ENCODE measurements at places on chromosomes 12 and 14.

- no peak for DNase-seq
Observed at GRCh38 chr14:62141139-62141538, 378.9 kb downstream of the SNAPC1 start.

- no peak for DNase-seq
Observed at GRCh38 chr12:31773223-31773750, 44.5 kb upstream of the AMN1 start.

DNA sequence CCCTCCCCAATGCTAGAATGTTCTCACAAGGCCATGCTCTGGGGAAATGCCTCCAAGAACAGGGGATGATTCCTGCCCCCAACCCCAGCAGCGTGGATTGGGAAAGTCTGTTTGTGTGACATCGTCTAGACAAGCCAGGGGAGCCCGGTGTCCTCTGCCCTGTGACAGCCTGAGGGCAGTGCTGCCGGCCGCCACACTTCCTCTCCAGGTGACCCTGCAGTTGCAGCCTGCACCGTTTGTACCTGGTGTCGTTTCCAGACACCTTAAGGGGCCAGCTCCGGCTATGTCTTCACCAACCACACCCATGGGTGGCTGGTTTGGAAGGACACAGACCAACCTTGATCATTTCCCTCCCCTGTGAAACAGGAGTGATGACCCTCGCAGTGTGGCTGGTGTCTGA, 372.6 kb downstream of the BCL11B start:
- DNase-seq: no peak

DNA sequence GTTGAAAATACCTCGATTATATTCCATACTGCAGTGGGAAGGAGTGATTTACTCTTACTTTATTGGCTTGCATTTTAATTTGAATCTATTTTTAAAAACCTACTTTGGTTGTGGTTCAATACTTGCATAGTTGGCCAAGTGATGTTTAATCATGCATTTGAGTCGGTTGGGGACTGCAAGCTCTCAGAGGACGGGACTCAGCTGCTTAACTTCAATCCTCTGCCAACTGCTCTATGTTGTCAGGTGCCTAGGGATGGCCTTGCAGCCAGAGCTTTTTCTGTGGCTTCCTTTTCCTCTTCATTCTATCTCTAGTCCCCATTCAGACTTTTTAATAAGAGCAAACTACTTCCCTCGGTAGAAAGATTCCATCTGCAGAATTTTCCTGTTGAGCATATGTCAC, 53.4 kb upstream of the KRR1 start:
- no peak for DNase-seq

- DNase-seq: no peak
Observed at GRCh38 chr14:55427439-55427838, 13.0 kb downstream of the TBPL2 start.

- no peak for DNase-seq
Observed at GRCh38 chr14:38135106-38135867, 72.4 kb upstream of the SSTR1 start.

GRCh38 chr12:49920915-49921286, 17.2 kb upstream of the FAIM2 start:
- no peak for DNase-seq

DNA sequence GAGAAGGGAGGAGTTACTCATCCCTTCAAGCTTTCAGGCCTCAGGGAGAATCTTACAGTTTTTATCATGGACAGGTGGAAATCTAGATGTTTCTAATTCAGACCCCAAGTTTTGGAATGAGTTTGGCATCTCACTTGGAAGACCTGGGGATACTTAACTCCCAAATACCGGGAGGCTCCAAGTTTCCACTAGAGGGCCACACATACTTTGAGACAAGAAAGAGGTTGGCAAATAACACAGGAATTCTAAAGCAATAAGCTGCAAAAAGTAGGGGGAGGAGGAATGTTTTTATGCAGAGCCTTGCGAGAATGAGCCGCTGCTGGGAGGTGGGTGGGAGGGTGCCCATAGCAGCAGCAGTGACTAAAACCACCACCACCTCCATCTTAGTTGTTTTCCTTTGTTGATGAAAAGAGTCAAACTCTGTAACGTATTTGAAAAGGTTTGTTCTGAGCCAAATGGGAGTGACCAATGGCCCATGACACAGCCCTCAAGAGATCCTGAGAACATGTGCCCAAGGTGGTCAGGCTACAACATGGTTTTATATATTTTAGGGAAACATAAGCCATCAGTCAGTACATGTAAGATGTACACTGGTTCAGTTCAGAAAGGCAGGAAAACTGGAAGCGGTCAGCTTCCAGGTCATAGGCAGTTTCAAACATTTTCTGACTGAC, 34.2 kb upstream of the RNASE1 start:
- no peak for DNase-seq

GRCh38 chr12:131102493-131102931, 148.8 kb downstream of the ADGRD1 start:
- no peak for DNase-seq

DNA sequence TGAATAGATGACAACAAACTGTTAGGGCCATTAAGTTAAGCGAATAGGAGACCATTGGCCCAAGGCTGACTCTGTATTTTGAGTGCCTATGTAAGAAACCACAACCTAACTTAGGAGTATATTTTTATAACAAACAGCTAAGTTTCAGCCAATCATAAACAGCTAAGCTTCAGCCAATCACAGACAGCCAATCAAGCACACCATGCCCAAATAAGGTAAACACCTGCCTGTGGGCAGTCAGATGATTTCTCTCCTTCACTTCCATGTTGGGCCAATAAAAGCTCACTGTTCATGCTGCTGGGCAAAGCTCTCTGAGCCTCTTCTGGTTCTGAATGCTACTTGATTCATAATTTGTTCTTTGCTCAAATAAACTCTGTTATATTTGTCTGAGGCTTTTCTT, 344.6 kb downstream of the BTG1 start:
- no peak for DNase-seq

DNA sequence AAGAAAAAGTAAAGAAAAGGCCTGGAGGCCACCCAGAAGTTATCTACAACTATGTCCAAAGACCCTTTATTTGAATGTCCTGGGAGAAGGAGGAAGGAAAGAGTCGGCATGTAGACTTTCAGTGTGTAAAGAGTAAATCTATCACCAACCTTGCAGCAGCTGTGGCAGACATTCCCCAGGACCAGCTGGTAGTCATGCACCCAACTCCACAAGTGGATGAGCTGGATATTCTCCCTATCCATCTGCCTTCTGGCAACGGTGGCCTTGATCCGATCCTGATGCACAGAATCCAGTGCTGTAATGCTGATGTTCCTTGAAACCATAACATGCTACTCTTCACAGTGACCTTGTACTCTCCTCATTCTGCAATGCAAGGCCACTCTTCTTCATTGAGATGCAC, 27.3 kb downstream of the KRT76 start:
- no peak for DNase-seq

DNA sequence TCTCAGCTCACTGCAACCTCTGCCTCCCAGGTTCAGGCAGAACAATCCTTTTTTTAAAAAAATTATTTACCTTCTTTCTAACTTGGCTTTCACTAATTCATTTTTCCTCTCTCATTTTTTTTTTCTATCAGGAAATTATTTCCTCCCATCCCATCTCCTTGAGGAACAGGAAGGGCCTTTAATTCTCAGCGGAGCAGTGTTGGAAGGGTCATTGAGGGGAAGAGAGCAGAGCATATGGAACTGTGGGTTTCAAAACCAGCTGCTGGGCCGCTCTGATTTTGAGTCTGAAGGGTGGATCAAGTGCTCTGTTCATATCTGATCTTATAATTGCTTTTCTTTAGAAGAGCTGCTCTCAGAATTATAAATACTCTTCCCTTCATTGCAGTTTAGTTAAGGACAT, 29.0 kb downstream of the NUBPL start:
- no peak for DNase-seq

DNA sequence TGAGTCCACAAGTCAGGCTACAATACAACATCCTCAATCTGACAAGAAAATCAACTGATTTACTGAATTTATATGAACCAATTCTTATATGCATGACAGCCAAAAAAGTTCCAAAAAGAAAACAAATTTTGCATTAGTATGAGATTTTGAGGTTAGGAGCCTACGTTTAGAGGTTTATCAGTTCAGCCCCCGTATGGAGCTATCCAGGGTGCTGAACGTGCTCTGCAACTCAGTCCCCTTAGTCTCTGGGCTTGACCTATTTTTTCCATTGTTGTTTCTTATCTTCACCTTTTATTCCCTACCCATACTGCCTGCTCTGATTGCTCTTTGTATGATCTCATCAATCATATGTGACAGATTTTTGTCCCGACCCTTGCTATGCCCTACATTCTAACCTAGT, 693.0 kb downstream of the NRXN3 start:
- DNase-seq: peak; percentile 6

GRCh38 chr12:807041-807735, 54.8 kb downstream of the WNK1 start:
- DNase-seq: no peak

DNA sequence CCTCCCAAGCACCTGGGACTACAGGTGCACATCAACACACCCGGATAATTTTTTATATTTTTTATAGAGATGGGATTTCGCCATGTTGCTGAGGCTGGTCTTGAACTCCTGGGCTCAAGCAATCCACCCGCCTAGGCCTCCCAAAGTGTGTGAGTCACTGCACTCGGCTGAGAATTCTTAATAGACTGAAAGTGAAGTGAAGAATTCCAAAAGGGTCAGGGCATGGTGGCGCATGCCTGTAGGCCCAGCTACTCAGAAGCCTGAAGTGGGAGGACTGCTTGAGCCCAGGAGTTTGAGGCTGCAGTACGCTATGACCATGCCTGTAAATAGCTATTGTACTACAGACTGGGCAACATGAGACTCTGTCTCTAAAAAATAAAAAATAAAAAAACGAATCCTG, 43.7 kb downstream of the TCHP start:
- no peak for DNase-seq

GRCh38 chr12:83102499-83102898, 415.8 kb downstream of the TMTC2 start:
- DNase-seq: no peak

DNA sequence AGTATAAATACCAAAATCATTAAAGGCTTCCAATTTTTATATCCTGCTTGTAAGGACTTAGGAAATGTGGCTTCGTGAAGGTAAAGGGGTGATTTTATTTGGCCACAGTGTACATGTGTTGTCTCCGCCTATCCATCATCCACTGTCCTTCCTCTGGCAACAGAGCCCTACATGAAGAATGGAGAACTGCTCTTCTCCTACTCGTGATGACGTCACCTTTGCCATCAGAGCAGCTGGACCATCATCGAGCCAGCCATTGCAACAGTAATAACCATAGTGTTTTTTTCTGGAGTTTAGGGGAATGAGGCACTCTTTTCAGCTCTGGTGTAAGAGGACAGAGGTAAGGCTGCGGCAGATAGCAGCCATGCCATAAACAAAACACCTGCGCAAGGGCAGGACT, 19.2 kb downstream of the ITPR2 start:
- DNase-seq: no peak

- no peak for DNase-seq
Observed at GRCh38 chr12:47672068-47672467, 33.8 kb downstream of the RPAP3 start.

- no peak for DNase-seq
Observed at GRCh38 chr12:4539167-4539870, 629 bp downstream of the RAD51AP1 start.

DNA sequence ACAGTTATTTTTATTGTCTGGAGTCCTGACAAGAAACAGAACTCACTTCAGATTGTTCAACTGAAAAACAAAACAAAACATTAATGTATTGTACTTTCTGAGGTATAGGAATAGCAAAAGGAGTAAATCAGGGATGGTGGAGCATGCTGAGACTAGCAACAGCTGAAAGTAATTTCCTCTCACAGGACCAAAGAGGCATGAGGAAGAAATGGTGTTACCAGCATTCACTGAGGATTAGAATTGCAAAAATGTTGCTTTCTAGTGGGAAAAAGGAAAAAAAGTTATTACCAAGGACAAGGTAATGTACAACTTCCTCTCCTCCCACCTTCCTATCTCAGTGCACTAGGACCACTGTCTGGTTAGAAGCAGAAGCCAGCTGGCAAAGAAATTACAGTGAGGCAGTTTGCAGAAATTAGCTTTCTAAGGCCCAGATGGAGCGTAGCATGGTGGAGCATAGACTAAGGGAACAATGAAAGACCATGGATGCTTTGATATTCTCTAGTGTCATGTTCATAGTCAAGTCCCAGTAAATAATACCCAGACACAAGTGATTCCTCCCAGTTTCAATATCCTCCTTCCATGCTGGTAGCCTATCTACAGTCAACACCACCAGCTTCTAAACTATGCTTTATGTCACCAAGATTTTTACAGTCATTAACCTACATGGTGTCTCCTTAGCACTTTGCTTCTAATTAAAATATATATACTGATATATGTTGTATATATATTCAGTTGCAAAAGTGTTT, 133.7 kb upstream of the DCN start:
- DNase-seq: no peak

- DNase-seq: no peak
Observed at GRCh38 chr12:2925322-2925995, 33.7 kb upstream of the TEAD4 start.

GRCh38 chr12:120984351-120984898, 6.1 kb downstream of the HNF1A start:
- no peak for DNase-seq

GRCh38 chr12:4261655-4262054, 11.9 kb upstream of the CCND2 start:
- DNase-seq: no peak

DNA sequence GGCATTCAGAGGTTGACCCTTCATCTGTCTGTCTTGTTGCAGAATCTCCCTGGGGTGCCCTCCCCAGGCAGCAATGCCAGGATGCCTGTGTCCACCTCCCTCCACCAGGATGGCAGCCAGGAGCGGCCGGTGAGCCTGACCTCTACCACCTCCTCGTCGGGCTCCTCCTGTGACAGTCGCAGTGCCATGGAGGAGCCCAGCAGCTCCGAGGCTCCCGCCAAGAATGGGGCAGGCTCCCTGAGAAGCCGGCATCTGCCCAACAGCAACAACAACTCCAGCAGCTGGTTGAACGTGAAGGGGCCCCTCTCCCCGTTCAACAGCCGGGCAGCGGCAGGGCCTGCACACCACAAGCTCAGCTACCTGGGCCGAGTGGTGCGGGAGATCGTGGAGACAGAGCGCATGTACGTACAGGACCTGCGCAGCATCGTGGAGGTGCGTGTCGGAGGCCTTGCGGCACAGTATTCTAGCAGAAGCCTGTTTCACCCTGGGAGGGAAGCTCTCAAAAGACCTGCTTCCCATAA, 23.4 kb downstream of the PLEKHG3 start:
- no peak for DNase-seq

GRCh38 chr12:26953447-26953846, 15.2 kb downstream of the FGFR1OP2 start:
- no peak for DNase-seq

DNA sequence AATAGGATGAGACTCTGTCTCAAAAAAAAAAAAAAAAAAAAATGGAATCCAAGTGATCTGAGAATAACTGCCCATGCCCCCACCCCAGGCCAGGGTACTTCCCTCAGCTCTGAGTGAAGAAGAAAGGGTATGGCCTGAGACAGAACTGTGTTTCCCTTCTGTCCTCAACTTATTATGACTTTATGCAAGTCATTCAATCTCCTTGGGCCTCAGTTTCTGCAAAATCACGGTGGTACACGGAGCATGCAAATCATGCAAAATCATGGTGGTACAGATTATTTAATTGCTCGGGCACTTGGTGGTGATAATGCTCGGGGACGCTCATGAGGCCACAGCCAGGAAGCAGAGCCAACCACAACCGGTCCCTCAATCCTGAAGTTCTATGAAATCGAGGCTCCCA, 56.5 kb upstream of the TBX3 start:
- DNase-seq: no peak

All from GM04504 (cell line).